ENCODE measurements at places on chromosomes 5 and 9.

- DNase-seq: no peak
Measured at GRCh38 chr5:178940569-178941360, at the start of gene ZNF454. Gene ZNF454 (plus strand): TSS chr5:178941198. CDS start chr5:178942792, 1,594 bp downstream.

- DNase-seq: no peak
Measured at GRCh38 chr9:116377179-116377798, 223.7 kb downstream of the PAPPA start.

GRCh38 chr5:88881571-88881971 is 1.4 kb downstream of the MEF2C start:
- no peak for DNase-seq

DNA sequence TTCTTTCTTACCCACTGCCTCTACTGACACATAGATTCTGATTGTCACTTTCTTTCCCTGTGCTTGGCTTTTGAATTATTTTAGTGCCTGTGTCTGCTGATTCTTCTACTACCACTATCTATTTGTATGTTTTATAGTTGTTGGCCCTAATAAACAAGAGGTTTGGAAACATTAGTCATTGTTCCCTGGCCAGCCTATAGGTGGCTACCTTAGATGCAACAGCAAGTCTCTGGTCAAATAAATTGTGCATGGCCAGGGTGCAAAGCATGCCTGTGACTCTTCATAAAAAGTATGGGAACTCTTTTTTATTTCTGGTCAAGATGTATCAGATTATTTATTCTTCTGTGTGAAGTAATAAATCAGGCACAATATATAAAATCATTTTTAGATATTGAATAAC is 124.4 kb downstream of the PLK2 start:
- DNase-seq: no peak

- no peak for DNase-seq
Measured at GRCh38 chr5:170570476-170570875, 66.7 kb downstream of the KCNIP1 start.

GRCh38 chr9:94805585-94805984 is 79.1 kb downstream of the AOPEP start:
- DNase-seq: no peak

DNA sequence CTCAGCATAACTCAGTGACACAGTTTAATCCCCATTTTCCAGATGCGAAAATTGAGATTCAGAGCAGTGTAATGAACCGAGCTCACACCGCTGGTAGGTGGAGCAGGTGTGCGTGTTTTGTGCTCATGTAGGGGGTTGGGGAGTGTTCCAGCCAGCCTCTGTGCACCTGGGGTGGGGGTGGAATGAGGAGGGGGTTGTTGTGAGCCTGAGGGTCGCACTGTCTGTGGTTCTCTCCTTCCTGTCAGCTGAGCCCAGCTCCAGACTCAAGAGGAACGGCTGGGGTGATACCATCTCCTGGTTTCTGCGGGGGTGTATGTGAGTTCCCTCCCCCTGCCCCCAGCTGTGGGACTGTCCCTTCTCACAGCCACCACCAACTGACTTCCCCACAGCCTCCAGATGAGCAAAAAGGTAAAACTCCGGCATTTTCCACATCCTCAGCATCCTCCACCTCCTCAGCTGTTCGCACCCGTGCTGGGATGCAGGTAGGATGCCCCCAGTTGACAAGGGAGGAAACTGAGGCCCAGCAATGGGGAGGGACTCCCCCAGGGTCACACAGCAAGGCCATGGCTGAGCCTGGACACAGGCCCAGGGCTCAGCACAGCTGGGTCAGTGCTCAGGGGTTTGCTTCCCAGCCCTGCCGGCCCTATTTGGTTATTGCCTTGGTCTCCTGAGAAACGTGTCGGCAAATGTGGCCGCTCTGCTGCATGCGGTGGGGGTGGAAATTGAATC is 2.1 kb downstream of the SH2D3C start:
- DNase-seq: peak; percentile 56

DNA sequence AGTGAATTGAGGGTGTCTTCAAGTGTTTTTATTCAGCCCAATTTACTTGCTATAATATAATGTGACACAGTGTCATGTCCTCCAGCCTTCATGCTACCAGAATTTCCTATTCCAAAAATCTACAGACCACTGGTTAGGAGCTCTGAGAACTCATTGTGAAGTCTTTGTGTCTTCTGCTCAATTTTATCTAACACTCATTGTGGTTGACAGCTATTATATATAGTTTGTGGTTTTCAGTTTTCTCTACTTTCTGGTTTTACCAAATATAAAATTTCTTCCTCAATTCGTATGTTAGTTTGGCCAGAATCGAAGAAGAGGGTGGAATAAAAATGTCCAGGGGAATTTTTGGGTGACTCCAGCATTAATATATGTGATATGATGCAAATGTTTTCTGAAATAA is 509.3 kb upstream of the NUDT12 start:
- DNase-seq: no peak

DNA sequence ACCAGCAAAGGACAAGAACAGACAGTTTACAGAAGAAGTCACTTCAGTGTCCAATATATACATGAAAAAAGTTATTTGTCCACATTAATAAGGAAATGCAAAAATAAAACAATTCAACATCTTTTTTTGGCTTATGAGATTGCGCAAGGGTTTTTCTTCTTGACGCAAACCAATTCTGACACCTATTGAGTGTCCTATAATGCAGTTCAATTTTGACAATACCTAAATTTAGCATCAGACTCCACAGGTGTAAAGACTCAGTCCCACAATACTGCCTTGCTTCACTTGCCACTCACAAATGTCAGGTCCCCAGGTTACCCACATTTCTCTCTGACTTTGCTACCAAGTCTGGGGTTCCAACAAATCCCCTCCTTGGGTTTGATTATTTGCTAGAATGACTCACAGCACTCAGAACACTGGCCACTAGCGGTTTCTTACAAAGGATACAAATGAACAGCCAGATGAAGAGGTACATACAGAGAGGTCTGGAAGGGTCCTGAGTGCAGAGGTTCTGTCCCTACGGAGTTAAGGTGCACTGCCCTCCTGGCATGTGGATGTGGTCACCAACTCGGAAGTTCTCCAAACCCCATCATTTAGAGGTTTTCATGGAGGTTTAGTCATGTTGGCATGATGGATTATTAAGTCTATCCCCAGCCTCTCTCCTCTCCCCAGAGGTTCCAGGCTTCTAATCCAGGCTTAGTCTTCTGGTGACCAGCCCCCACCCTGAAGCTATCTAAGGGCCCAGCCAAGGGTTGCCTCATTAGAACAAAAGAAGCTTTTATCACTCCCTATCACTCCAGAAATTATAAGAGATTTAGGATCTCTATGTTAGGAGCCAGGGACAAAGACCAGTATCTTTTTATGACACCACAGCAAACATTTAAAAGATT is 27.0 kb upstream of the SLC22A5 start:
- DNase-seq: no peak

GRCh38 chr5:154269414-154269813 is 78.9 kb downstream of the GALNT10 start:
- DNase-seq: no peak

- no peak for DNase-seq
Measured at GRCh38 chr5:170067574-170068170, 38.0 kb upstream of the FOXI1 start.

Data from activated CD8-positive, alpha-beta memory T cell treated with anti-CD3 and anti-CD28 coated beads for 1 hour (primary cell).